GM06990 (cell line): ENCODE measurements at places on chromosomes 1 and 21.

GRCh38 chr21:38780879-38781278, 24.9 kb upstream of the ETS2 start:
- DNase-seq, result peak; percentile 28

DNA sequence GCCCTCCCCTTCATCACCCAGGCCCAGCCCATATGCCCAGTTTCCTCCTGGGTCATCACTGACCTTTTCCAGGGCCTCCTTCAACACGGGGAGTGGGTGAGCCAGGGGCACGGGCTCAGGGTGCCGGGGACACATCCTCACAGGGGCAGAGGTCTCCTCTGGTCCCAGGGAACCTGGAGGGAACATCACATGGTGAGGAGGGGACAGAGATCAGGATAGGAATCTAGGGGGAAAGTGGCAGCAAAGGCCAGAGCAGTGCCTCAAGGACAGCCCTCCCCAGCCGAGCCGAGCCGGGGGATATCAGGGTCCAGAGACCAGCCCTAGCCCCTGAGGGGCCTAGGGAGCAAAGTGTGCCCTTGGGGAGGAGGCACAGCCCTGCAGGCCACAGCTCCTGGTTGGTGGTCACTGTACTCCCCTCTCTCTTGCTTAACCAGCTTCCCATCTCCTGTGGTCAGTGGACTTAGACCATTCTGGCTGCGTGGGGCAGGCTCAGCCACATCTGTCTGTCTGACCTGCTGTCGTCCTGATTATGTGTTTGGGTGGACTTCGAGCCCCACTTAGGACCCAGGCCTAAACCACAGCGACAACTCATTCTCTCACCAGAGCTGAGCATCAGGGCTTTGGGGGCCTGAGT, 9.5 kb downstream of the LACTBL1 start:
- DNase-seq, result no peak

DNA sequence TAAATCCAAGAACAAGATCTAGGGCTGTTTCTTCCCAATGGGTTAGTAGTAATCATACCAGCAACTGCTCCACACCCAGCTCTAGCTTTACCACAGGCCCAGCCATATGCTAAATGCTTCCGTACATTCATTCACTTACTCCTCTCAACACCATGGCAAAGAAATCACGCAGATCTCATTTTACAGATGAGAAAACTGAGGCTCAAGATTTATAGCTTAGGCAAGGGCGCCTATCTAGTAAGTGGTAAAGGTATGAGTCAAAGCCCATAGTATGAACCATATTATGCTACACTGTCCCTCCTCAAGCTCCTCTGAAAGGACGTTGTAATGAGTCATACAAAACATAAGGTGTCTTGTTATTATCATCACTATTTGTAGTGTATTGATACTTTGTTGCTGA, 82.2 kb downstream of the NIBAN1 start:
- peak; percentile 47 for DNase-seq

- DNase-seq, result no peak
These were observed 4.6 kb upstream of the GMEB1 start for GRCh38 chr1:28663871-28664470.

DNA sequence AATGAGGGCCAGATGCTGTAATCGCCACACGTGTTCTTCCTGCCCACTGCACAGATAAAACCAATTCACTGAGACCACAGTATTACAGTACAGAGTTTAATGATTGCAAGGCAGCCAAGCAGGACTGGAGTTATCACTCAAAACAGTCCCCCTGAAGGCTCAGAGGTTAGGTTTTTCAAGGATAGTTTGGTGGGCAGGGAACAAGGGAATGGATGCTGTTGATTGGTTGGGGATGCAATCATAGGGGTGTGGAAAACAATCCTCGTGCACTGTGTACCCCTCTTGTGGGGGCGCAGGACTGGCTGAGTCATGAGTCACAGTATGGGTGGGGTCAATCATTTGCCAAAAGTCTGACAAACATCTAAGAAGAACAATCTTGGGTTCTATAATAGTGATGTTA, 12.4 kb upstream of the USP1 start:
- DNase-seq, result no peak
